ENCODE measurements at places on chromosomes 1 and 21. TPM values are rescaled to one million over a fixed set of nuclear protein-coding genes. Genes with fewer than 3 reads are reported as not detected.
A peak's percentile ranks its signal among the peaks of the same experiment; 100 is the strongest.

Gene HP1BP3
- 118 TPM for total RNA-seq

GRCh38 chr1:29129916-29130315 lies 6.2 kb upstream of the TMEM200B start:
- no peaks in the 10 kb centered on the region for H3K36me3 ChIP-seq
- no peak overlapping the region for H3K4me3 ChIP-seq
- peaks cover 18% of the 10 kb centered on the region for H3K4me1 ChIP-seq
- DNase-seq: no peak
- H3K27me3 ChIP-seq: peaks cover 8% of the 10 kb centered on the region

GRCh38 chr1:53121319-53122172 lies 20.9 kb downstream of the SLC1A7 start:
- no peaks in the 10 kb centered on the region for H3K36me3 ChIP-seq
- peak; percentile 69 for DNase-seq
- peak overlapping the region; percentile 86 for H3K27ac ChIP-seq
- peaks cover 6% of the 10 kb centered on the region for H3K27me3 ChIP-seq

GRCh38 chr1:86146566-86146965 lies 10.0 kb downstream of the COL24A1 start:
- no peaks in the 10 kb centered on the region for H3K36me3 ChIP-seq
- H3K4me3 ChIP-seq: no peak overlapping the region
- no peak for DNase-seq
- H3K27me3 ChIP-seq: peaks cover 2% of the 10 kb centered on the region

DNA sequence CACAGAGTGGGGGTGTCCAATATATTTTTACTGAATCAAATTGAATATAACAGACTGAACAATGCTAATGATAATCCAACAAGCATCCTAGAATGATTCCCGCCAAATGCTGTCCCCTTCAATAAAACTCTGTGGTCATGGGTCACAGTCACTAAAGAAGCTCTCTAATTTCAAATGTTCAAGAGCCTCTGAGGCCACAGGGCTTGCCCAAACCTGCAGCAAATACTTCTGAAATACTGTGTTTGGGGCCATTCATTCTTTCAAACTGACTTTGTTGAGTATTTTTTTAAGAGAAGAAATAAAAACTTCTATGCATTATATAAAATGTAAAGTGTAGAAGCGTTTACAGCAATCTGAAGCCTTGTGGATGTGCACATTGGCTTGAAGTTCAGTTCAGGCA lies 7.6 kb upstream of the BEND5 start:
- no peak overlapping the region for H3K4me3 ChIP-seq
- no peak overlapping the region for H3K27ac ChIP-seq
- H3K4me1 ChIP-seq: no peaks in the 10 kb centered on the region
- no peak for DNase-seq
- H3K36me3 ChIP-seq: no peaks in the 10 kb centered on the region

Gene PLA2G5
- 51.4 TPM for total RNA-seq

Gene HAO2
- total RNA-seq: not detected

GRCh38 chr1:66253330-66253921 lies 280.5 kb upstream of the SGIP1 start:
- no peaks in the 10 kb centered on the region for H3K27me3 ChIP-seq
- no peak overlapping the region for H3K4me3 ChIP-seq
- H3K36me3 ChIP-seq: no peaks in the 10 kb centered on the region

Gene TFF2
- total RNA-seq: not detected

DNA sequence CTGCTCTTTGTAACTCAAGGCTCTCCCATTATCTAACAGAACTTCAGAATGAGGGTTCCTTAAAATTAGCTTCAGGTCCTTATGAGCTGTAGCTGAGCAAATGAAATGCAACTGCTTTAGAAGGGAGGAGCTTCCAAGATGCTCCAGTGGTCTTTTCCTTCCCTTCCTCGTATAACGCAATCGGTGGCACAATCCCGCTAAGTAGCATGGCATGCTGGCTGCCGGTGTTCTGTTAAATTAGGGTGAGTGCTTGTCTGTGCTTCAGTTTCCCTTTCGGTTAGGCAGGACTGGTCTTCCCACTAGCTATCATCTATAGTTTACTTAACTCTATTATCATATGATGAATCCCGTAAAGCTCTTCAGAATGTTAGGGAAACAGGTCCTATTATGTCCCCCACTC lies 917 bp downstream of the KIAA0040 start:
- peak overlapping the region; percentile 89 for H3K27ac ChIP-seq
- no peak for DNase-seq
- no peaks in the 10 kb centered on the region for H3K27me3 ChIP-seq
- peaks cover 70% of the 10 kb centered on the region for H3K4me1 ChIP-seq

GRCh38 chr21:32920474-32920873 lies 105.3 kb upstream of the OLIG2 start:
- no peak for DNase-seq
- H3K27me3 ChIP-seq: no peaks in the 10 kb centered on the region
- no peak overlapping the region for H3K27ac ChIP-seq

Gene NBPF10
- 0.69 TPM for total RNA-seq

Gene NFASC
- total RNA-seq: 8.2 TPM
